ENCODE measurements at places on chromosomes 6 and 20.

GRCh38 chr20:16007164-16007563, 566.1 kb downstream of the KIF16B start:
- no peak for DNase-seq

DNA sequence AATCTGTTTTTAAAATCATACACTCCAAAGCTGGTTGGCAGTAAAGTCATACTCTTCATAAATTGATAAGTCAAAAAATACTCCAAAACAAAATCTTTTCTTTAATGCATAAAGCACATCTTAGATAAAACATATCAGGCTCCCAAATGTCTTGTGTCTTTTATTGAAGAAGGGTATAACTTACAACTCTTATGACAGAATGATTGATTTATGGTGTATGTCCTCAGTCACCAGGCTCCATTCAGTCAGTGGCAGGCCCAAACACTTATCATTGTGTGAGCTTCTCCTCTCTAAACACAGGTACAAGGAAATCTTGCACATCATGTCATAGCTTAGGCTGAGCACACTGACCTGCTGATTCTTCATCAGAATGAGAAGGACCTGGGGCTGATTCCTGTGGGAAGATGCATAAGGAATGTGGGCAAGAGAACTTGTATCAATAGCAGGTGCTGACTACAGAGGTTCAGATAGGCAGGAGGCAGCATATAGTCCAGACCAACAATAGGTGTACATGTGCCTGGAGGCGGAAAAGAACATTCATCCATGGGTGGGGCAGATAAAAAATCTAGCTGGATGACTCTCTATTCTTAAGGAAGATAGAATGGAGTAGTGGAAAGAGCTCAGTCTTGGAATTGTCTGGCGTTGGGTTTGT, 1.9 kb downstream of the CALHM5 start:
- no peak for DNase-seq

DNA sequence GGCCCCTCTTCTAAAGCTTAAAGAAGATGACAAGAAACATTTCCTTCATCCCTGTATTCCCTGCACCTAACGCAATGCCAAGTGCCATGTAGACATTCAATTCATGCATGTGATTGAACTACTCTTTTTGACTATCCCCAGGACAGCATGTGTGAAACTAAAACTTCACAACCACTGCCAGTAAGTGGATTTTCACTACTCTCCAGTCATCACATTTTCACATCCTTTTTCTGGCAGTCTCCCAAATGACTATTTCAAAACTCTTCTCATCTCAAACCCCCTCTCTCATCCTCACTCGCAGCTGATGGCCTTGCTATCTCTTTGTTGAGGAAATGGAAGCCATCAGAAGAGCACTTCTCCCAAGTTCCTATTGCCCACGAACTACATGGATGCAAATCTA, 122.6 kb downstream of the OPRM1 start:
- DNase-seq = no peak

- DNase-seq = no peak
These were observed 56.4 kb downstream of the RFX6 start for GRCh38 chr6:116933485-116933884.

DNA sequence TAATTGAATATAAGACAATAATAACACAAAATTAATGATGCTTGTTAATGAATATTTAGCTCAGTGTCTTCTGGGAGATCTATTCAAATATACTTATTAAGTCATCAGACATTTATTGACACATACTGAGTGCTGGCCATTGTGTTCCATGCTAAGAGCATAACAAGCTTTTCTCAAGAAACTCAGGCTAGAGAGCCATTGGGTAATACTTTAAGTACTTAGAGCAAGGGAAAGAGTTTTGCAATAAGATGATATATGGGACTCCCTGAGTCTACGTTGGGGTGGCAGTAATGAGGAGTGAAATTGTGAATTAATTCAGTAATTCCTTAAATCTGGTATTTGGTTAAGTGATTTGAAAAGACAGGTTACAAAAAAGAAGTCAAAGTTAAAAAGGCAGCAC, 11.1 kb downstream of the TMEM200A start:
- DNase-seq = no peak

DNA sequence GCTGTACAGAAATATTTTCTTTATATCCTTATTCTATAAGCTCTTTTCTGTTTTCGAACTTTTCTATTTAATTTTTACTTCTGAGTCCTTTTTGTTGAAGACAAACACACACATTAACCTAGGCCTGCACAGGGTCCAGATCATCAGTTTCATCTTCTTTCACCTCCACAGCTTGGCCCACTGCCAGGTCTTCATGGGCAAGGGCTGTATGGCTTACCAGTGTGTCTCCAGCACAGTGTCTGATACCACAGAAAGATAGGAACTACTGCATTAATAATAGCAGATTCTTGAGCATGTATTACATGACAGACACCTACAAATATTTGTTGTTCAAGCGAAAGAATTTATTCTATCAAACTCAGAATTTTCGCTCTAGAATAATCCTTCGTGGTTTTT, 24.4 kb downstream of the QKI start:
- DNase-seq = no peak

DNA sequence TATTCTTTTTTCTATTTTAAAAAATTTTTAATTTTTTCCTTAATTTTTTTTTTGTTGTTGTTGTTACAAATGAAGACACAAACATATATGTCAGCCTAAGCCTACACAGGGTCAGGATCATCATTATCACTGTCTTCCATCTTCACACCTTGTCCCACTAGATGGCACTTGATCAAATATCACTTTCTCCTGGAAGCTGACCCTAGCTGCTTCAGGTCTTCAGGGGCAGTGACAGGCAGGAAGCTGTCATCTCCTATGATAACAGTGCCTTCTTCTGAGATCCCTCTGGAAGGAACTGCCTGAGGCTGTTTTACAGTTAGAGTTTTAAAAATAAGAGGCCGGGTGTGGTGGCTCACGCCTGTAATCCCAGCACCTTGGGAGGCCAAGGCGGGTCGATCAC, 70.2 kb upstream of the EEF1E1 start:
- no peak for DNase-seq

GRCh38 chr6:131998255-131998982, 47.2 kb upstream of the CCN2 start:
- no peak for DNase-seq

- no peak for DNase-seq
These were observed 108.5 kb upstream of the PRND start for GRCh38 chr20:4613184-4613583.

- DNase-seq = no peak
These were observed 101.2 kb downstream of the MKKS start for GRCh38 chr20:10332656-10333415.

DNA sequence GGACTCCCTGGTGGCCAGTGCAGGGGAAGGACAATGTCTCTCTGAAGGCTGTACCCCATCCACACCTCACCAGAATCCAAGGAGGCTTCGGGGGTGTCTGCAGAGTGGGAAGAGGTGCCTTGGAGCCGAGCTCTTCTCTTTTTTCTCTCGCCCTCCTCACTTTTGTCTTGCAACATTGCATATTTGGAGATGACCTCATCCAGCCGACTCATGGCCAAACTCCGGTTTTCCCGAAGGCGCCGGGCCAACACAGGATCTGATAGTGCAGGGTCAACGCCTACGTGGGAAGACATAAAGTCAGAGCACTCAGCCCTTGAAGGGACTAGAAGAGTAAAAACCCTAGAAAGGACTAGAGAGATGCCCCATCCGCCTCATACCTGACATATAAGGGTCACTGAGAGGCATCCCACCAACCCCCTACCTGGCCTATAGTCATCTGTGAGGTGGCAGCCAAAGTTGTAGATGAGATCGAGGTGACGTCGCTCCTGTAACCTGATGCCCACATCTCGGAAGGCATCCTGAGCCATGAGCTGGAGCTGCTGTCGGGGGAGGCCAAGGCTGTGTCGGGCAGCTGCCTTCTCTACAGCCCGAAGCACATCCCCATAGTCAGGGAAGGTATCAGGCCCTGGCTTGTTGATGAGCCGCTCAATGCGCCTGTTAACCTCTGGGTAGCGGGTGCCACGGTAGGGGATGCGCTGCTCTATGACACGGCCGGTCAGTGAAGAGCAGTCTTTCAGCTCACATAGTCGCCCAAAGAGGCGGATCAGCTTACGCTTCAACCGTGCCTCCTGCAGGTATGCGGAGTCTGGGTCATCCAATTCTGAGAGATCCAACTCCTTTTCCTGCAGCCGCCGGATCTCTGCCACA, 3.0 kb upstream of the ZBTB22 start:
- DNase-seq = no peak

DNA sequence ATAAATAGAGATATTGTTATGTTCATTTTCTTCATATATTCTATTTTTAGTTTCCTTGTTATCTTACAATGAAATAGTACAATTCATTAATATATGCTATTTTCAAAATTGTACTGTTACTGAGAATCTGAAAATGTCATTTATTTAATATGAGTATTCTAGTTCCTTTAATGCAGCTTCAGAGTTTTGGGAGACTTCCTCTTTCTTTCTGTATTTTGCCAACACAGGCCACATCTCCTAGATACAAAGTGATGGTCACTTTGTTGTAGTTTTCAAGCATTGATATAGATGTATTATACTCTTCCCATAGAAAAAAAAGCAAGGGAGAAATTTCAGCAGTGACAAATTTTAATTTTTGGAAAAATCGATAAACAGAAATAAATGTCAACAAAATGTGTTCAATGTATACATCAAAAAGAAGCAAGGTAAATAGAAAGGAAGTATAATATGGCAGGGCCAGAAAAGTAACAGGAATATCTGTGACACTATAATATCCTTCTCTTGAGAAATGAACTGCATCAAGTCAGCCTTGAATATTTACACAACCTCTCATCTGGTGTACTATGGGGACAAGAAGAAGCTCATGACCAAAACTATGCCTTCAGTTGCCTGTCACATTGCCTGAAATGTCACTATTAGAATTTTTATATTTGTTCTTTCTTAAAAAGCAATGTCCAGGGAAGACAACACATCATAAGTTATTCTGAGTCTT, 396.0 kb downstream of the TBC1D32 start:
- no peak for DNase-seq

DNA sequence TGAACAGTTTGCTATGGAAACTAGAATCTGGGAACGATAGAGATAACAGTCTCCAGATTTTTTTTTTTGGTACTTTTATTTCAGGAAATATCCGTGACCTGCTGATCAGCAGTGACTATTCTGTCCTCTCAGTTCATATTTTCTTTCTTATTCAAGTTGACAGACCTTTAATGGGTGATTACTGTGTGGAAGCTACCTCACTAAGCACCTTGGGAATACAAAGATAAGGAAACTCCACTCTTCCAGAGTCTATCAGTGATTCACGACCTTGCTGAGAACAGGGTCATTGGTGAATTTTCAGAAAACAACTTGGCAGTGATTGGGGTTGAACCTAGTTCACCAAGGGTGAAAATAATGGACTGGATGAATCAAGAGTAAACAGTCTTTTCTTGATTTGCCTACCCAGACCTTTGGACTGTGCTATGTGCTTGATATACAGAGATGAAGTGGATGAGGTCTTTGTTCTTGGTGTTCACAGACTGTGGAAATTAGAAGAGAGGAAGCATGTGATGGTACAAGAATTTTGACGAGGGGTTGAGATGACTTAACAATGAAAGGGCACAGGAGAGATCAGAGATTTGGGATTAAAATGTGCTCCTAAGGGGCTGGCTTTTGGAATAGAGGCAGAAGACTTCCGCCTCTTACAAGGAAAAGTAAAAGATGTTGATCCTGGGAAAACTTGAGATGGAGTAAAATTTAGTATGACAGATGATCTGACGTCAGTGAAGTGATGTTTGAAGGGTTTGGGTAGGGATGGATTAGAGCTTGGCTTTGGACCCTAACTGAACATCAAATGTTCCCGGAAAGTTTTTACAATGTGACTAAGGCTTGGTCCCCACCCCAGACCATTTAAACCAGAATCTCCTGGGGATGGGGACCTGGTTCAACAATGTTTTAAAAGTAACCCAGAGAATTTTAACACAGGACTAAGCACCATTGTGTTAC, 1.2 kb downstream of the KAT14 start:
- no peak for DNase-seq

- no peak for DNase-seq
These were observed 7.5 kb downstream of the POFUT1 start for GRCh38 chr20:32215147-32215546.

DNA sequence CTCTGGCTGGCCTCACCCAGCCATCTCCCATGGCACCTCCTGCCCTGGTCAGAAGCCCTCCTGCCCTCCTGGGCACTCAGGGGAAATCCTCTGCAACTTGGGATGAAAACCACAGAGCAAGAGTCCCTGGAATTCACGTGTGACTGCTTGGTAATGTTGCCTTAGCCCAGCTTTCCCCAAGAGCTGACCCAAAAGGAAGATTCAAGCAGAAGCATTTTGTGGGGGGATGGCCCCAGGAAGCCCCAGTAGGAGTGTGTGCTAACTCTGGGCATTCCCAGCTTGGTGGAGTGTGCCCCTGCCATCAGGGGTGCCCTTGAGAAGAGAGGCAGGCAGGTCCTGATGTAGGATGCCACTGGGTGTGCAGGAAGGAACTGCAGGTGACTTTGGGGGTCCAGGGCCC, 35.5 kb downstream of the SNX5 start:
- DNase-seq = no peak
